ENCODE measurements at places on chromosomes 12 and 14.

DNA sequence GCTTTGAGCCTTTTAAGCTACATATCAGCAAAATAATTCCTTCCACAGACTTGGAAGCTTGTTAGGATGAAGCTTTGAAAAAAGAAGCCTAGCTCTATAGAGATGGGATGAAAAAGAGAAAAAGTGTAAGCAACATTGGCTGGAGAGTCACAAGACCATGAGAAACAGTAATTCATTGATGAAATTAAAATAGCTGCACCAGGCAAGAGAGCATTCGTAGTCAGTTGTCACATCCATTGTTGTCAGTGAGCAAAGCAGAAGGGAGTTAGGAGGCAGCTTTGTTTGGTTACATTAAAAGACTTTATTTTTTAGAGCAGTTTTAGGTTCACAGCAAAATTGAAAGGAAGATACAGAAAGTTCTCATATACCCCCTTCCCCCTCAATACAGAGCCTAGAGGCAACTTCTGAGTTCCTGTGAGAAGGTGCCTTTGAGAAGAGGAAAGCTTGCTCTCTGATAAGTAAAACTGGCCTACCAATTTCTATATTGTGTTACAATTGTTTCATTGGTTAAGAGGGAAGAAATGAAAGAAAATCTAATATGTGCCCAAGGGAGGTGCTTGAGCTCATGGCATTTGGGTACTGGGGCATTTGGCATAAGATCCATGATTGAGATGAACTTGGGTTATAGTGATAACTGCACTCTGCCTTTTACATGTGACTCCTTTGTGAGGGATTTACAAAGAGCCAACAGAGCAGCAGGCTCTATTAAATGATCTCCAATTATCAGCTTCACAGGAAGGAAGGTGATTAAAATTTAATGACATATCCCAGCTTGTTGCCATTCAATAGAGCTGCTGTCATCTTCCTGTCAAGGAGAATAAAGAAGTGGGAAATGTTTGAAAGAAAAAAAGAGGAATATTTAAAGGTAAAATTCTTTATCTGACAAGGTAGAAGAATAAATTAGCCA lies 361.3 kb upstream of the TMTC1 start:
- no peak for DNase-seq

- DNase-seq = no peak
Measured at GRCh38 chr14:51401272-51401671, 161.2 kb downstream of the TMX1 start.

- DNase-seq = no peak
Measured at GRCh38 chr12:10505620-10506019, at the start of gene EIF2S3B. Gene EIF2S3B (plus strand): TSS chr12:10505890. CDS start chr12:10505903, 13 bp downstream.

- no peak for DNase-seq
Measured at GRCh38 chr12:126636821-126637220, 1571.6 kb downstream of the AACS start.

DNA sequence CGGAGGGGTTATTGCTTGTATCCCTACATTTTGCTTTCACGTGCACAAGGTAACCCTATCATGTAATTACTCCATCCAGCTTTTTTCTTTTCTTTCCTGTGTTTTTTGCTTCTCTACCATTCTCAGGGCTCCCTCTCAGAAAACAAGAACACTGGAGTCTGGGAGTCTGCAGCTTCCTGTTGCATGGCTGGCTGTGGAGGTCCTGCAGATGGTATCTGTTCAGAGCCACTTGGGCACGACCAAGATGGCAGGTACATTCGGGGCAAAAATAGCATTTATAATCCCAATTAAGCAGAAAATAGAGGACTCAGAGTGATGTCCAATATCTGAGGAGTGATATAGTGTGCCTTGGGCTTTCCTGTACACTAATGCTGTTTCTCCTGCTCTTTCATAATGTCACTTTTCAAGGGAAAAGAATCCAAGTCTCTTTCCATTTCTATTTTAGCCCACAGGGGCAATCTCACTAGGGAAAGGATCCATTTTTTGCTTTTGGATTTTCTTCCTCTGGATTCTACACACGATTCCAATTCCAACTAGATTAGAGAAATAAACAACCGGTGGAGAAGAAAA lies 3.2 kb upstream of the NUMB start:
- DNase-seq = no peak

Measured in activated CD4-positive, alpha-beta T cell treated with anti-CD3 and anti-CD28 coated beads for 4 hours (primary cell).